ENCODE measurements at places on chromosomes 2 and 18. TPM values are rescaled to one million over a fixed set of nuclear protein-coding genes. Genes with fewer than 3 reads are reported as not detected.

GRCh38 chr18:22913861-22914260, 19.3 kb upstream of the RBBP8 start:
- DNase-seq: peak; percentile 79

DNA sequence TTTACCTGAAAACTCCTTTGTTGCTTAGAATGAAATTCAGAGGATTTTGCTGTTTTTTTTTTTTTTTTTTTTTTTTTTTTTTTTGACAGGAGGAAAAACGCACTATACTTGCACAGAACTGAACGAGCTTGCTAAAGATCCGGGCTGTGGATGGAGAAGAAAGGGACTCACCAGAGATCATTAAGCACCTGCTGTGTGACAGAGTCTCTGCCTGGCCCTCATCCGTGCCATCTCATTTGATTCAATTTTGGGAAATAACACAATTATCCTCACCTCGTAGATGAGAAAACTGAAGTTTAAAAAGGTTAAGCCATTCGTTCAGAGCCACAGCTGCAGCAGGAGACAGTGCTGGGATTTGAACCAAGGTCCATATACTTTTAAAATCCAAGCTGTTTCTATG, 775.4 kb upstream of the ID2 start:
- no peak for DNase-seq

DNA sequence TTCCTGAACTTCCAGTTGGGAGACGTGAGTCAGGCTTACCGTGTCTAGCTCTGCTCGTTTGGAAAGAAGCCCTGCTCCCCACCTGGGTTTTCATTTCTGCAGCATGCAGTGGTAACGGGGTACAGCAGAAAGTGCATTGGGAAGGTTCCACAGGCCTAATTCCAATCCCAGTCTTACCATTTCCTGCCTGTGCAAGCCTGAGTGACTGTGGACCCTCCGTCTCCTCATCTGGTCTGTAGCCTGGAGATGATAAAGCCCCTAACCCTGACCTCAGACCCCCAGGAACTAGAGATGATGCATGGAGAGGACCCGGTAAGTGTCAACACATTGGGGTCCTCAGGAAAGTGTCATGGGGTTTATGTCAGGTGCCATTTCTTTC, 5.8 kb upstream of the PSD4 start:
- DNase-seq: no peak

- DNase-seq: no peak
These were observed 689.0 kb upstream of the FSHR start for GRCh38 chr2:49843314-49843713.

DNA sequence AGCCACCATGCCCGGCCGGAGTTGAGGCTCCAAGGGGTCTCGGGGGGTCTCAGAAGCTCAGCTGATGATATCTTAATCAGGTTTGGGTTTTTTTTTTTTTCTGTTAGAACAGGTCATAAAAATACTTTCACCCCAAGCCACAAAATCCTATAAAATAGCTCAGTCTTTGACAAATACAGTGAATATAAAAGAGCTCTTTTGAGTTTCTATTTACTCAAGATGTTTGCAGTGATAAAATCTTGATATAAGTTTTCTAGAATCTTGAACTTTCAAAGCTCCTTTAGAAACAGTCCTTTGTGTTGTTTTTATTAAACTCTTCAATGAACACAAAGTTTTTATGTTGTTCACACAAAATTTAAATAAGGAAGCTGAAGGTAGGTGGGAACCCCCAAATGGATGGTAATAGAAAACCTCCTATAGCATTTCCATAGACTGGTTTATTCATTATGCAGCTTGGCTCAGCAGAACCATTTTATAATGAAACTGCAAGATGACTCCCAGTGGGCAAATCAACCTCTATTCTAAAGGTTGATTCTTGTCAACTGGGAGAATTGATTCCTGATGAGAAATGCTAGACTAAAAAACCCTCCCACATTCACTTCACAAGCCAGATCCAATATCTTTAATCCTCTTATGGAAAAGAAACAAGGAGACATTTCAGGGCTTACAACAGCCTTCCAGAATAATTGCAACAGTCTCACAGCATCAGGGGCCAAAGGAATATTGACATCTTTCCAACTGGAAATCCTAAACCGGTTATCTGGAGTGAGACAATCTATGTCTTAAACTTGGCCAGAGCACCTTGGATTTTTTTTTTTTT, 13.6 kb upstream of the NARS1 start:
- no peak for DNase-seq

DNA sequence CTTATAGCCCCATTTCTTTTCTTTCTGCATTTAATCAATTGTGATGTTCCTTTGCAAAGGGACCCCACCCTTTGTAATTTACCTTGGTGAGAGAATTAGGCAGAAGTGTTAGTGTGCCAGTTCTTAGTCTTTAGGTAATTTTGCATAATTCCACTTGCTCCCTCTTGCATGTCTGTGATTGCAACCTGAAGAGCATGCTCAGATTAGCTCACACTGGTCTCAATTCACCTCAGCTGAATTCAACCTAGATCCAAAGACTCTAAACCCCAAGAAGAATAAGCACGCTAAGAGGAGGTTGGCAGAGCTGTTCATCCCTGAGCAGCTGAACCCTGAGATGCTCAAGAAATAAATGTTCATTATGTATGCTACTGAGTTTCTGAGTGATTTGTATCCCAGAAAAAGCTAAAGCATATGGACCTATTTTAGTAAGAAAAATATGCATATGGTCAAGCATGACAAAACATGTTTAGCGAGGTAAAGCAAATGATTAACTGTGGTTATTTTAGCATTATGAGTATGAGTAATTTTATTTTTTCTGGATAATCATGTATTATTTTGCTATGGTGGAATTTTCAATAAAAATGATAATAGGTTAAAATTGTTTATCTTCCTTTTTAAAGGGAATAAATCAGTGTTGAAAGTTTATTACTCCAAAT, 299.2 kb upstream of the ZSWIM2 start:
- no peak for DNase-seq

DNA sequence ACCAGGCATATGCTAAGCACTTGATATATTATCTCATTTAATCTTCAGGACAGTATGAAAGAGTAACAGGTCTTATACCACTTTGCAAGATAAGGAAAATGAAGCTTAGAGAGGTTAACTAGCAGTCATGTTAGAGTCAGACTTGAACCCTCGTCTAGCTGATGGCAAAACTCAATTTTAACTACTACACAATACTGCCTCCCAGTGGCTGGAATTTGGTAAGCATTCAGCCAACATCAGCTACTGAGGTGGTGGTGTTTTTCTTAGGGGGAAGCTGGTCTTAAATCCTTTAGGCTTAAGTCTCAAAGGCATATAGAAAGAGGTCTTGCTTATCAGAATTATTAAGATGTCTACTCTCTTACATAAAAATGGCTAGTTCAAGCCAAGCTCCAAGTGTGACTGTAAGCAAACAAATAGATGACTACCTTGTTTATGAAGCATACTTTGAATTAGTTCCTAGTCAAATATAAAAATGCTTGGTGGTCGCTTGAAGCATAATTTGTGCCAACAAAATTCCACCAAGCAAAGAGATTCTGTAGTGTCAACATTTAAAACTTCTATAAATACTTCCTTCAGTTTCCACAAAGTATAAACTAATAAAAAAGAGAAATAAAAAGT, 325.4 kb upstream of the FIGN start:
- DNase-seq: no peak

- no peak for DNase-seq
These were observed 142.7 kb downstream of the PTGR3 start for GRCh38 chr18:75066021-75066880.

GRCh38 chr18:75157851-75158250, 51.1 kb downstream of the PTGR3 start:
- no peak for DNase-seq

DNA sequence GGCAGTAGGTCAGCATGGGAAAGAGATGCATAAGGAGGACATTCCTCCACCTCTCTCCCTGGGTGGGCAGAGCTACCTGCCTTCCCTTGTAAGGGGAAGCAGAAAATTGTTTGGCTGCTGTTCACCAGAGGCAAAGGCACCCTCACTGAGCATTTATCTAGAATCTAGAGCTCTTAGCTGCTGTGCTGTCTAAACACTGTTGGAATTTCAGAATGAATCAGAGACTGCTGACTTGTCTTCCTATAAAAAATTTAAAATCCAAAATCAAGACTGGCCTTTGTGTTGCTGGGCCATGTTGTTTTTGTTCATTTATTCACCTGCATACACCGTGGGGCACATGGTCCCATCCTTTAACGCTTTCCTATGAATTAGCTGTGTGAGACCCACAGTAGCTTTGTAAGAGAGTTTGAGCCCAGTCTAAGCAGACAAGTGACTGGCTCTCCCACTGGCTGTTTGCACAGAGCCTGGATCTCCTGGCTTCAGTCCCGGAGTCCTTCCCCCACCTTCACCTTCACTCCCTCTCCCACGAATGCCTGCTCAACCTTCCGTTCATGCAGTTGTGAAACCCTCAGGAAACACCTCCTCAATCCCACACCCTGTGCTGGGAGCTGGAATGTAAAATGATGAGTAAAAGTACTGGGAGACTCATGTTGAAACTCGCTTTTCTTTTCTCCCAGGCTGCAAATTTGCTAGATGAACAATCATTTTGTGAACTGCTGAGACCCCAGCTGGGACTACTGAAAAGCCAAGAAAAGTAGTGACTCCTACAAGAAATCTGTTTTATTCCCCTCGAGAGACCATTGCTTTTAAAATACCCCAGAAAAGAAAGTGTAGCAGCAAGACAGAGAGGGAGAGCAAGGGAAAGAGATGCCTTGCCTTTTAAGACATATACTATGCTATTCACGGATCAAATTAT, 76.2 kb downstream of the FAM168B start:
- no peak for DNase-seq

DNA sequence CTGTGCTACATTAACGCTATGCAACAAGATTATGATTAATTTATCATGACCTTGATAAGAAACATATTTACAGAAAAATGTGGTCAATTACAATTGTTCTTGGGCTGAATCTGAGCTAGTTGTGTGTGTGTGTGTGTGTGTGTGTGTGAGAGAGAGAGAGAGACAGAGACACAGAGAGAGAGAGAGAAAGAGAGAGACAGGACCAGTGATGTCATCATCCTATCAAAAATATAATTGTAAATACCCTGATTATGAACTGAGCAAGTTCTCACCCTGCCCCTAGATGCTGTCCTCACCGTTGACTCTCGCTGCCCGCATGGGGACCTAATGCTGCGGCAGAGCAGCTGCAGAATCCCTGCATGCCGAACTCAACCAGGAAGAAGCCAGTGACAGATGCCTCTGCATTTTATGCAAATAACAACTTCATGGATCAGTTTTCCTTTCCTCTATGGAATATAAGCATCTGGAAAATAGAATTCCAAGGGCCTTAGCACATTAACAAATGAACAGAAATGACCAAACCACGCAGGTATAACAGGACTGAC, 512.5 kb downstream of the PLCL1 start:
- DNase-seq: peak; percentile 42

GRCh38 chr18:48861181-48861708, 89.5 kb downstream of the SMAD7 start:
- DNase-seq: no peak

- no peak for DNase-seq
These were observed 66.7 kb downstream of the CDC42EP3 start for GRCh38 chr2:37604716-37605115.

- DNase-seq: no peak
These were observed 251.2 kb upstream of the ID2 start for GRCh38 chr2:8430628-8431027.

DNA sequence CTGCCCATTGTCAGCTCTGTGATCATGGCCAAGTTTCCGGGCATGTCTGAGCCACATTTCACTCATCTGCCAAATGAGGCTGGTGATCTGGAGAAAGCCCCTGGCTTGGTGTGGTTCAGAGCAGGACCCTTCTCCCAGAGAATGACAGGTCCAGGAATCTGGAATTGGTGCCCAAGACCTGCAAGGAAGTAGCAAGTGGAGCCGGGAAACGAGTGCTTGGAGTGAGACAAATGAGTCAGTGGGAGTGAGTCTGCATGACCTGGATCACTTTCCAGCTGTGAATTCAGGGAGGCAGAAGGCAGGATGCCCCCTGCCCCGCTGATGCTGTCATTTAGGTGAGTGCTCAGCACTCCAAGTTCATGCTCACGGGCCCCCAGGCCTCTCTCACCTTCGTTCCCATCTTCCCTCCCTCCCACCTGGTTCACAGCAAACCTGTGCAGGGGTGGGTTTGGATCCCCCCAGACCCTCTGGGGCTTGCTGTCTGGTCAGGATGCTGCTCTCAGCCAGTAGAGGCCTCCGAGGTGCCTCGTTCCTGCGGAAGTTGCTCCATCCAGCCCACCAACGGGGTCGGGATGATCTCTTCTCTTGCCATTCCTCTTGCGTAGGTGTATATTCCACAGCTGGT, 104.4 kb downstream of the INHBB start:
- DNase-seq: no peak

- no peak for DNase-seq
These were observed 501.4 kb downstream of the CCDC85A start for GRCh38 chr2:56685205-56685604.

DNA sequence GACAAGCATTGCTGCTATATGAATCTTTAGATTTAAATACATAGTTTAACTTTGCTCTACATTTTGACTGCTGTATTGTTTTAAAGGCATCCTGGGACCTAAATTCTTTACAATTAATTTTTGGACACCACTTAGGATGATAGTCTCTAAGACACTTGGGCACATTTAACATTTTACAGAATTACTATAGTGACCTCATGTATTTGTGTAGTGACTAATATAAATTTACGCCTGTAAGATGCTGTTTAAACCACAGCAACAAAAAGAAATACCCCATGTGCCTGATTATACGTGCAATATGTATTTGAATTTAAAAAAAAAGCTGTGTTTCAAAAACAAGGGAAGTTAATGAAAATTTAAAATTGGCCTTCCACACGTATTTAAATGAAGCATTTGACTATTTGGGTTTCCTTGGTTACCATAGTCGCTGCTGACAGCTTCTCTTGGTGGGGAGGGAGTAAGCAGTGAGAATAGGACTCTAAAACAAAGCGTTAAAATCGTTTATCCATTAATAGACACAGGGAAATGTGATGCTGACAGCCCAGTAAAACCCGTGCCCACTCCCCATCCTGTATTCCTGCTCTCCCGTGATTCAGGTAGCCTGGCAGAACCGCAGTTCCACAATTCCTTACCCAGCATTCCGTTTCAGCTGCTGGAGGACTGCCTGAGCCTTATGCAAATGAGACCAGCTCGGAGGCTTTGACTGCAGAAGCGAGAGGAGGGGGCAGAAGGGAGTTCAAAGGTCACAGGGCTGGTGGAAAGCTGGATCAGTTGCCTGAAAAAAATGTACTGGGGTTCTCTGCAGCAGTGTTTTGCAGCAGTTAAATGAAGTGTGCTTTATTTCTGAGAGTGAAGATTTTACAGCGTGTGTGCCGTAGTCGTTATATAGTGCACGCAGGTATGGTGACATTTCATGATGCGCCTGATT, 104.3 kb downstream of the CSRNP3 start:
- peak; percentile 43 for DNase-seq

- DNase-seq: no peak
These were observed 15.9 kb upstream of the RPL31 start for GRCh38 chr2:100986157-100986556.

- DNase-seq: no peak
These were observed 15.3 kb downstream of the CYTIP start for GRCh38 chr2:157428500-157429175.

Gene PCARE
- total RNA-seq: not detected

Gene TNFAIP6
- 0.95 TPM for total RNA-seq

Gene FHOD3
- 40.0 TPM for total RNA-seq

Gene HJURP
- 2.1 TPM for total RNA-seq

Gene HOXD4
- 20.5 TPM for total RNA-seq

Gene THADA
- 31.3 TPM for total RNA-seq

Gene CD8B2
- not detected for total RNA-seq

Gene TEKT4
- total RNA-seq: not detected

Gene ICOS
- 1.3 TPM for total RNA-seq

Gene TRPM8
- total RNA-seq: not detected

Gene CCDC102B
- 6.0 TPM for total RNA-seq

Gene RANBP2
- 45.3 TPM for total RNA-seq

Gene FEV
- not detected for total RNA-seq

Gene NUP35
- 8.5 TPM for total RNA-seq

Gene DSG4
- not detected for total RNA-seq

Gene DNAJC5G
- not detected for total RNA-seq
